Endothelial cell of umbilical vein (primary cell): ENCODE measurements at places on chromosomes 12 and 14. TPM values are rescaled to one million over a fixed set of nuclear protein-coding genes. Genes with fewer than 3 reads are reported as not detected.

DNA sequence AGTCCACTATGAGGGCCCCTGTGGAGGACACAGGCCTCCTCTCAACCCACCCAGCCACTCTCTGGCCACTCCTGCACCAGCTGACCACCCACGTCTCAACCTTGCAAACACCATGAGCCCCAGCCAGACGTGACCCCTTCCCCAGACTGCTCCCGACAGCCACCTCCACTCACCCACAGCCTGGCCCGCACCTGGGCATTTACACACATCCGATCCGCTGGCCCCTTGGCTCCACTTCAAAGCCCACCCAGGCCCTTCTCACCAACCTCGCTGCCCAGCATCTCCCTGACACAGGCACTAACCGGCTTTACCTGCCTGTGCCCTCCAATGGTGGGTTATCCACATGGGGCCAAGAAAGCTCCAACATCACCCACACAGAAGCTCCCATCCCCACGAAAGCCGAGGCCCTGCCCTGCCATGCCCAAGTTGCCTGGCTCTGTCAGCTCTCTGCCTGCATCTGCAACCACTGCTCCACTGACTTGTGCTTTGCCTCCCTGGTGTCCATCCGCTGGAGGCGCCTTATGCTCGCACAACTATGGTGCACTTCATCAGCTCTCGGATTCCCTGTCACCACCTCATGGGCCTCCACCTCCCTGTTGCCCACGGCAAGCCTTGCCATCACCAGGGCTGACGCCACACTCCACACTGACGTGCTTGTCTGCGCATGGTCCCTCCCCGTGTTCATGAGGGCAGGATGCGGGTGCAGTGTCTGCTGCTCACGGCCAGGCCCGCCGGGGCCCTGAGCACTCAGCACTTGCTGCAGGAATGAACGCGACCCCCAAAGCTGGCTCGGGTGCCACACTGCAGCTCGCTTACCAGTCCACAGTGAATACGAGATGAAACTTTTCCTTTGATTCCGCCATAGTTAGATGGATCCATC is 16.7 kb downstream of the P2RX2 start:
- DNase-seq: no peak

- no peak for DNase-seq
Measured at GRCh38 chr12:111427417-111428074, 21.8 kb downstream of the SH2B3 start.

GRCh38 chr12:78271546-78271945 is 440.9 kb downstream of the NAV3 start:
- no peak for DNase-seq

GRCh38 chr12:89796798-89797382 is 88.3 kb upstream of the ATP2B1 start:
- no peak for DNase-seq

DNA sequence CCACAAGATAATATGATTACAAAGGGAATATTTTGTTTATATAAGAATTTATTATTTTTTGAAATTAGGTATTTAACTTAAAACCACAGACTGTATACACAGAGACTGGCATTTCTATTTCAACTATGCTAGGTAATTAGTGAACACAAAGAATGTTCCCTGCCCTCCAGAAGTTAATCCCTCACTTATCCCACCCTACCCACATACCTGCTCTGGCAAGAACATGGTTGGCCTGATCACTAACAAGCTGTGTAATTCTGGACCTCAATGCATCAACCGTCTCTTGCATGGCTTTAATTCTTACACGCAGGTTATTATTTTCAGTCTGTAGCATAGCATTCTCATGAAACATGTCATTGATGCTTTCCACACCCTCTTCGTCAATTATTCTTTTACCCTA is 85.9 kb downstream of the KIF21A start:
- DNase-seq: no peak

DNA sequence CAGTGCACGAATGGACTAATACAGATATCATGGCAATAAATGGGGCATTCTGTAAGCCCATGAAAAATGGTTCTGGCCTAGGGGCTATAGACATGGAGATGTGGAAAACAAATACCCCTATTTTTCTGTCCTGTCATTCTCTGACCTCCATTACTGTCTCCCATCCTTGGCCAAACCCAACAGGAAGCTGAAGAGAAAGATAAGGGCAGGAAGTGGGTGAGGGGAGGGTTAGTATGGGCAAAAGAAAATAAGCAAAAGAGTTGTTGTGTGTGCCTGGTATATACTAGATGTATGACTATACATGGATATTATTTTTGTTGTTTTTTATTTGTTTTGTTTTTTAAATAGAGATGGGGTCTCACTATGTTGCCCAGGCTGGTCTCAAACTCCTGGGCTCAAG is 339.3 kb downstream of the PCNX1 start:
- no peak for DNase-seq

Gene SLC38A4
- total RNA-seq: 0.66 TPM in 1 of 2 replicates, not detected in the other

Gene NEUROD4
- total RNA-seq: not detected in 2 replicates

GRCh38 chr14:92564344-92565039 is 50.9 kb downstream of the RIN3 start:
- no peak for DNase-seq

GRCh38 chr14:93431036-93431670 is 414 bp downstream of the UNC79 start:
- DNase-seq: no peak

DNA sequence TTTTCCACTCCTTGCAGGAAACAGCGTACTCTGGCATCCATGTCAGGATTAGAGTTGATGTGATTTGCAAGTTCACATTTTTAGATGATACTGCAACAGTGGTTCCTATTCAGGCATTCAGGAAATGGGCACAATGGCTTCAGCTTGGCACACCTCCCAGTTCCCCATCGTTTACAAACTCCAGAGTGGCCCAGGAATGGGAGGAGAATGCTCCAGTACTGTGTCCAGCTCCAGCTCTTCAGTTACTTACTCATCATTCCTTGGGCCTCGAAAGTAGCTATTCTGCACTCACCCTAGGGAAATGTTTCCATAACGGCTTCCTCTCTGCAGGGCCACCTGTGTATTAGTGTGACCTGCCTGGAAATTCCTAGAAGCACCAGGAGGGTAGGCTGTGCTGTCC is 239.7 kb upstream of the RGS6 start:
- peak; percentile 72 for DNase-seq

- DNase-seq: no peak
Measured at GRCh38 chr12:107519906-107520859, 165.4 kb upstream of the PWP1 start.

Gene PTGER2
- not detected in 2 replicates for total RNA-seq

Gene RFX4
- not detected in 2 replicates for total RNA-seq

DNA sequence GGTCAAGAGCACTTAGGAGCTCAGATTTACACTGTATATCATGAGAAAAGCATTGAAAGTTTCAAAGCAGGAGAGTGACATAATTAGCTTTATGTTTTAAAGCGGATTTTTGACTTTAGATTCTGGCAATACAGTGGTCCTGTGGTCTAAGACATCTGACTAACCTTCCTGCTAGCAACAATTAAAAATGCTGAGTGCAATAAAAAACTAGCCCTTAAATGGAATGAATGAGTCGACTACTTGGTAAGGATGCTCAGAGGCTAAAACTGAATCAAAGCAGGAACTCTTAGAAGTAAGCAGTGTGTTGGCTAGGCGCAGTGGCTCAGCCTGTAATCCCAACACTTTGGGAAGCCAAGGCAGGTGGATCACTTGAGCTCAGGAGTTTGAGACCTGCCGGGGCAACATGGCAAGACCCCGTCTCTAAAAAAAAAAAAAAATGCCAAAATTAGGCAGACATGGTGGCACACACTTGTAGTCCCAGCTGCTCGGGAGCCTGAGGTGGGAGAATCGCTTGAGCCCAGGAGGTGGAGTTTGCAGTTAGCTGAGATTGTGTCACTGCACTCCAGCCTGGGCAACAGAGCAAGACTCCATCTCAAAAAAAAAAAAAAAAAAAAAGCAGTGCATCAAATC is 18.9 kb downstream of the BICD1 start:
- DNase-seq: no peak

- no peak for DNase-seq
Measured at GRCh38 chr12:75813072-75813471, 218.5 kb downstream of the PHLDA1 start.

Gene NELL2
- 0.49 and 0.62 TPM in 2 replicates for total RNA-seq

Gene MEG3
- total RNA-seq: 227 and 508 TPM in 2 replicates

DNA sequence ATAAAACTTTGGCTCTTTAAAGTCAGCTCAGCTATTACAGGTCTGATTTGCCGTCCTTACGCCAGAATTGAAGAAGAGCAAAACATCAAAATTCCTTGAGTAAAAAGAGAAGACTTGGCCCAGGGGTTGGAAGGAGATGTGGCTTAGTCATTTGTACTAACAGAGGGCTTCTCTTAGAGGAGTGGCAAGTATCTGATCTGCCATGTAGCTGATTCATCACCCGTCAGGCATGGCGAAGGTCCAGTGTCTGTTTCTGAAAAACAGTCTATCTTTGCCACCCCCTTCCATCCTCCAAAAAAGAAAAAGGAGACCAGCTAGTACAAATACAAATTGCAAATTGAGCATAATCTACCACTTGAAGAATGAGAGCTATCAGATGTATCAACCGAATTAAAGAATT is 91.9 kb downstream of the RAD52 start:
- DNase-seq: no peak

- no peak for DNase-seq
Measured at GRCh38 chr12:118183155-118183554, 47.2 kb downstream of the PEBP1 start.

GRCh38 chr12:62876938-62877548 is 57.9 kb downstream of the PPM1H start:
- no peak for DNase-seq

GRCh38 chr14:31492759-31493498 is 5.1 kb upstream of the GPR33 start:
- no peak for DNase-seq

DNA sequence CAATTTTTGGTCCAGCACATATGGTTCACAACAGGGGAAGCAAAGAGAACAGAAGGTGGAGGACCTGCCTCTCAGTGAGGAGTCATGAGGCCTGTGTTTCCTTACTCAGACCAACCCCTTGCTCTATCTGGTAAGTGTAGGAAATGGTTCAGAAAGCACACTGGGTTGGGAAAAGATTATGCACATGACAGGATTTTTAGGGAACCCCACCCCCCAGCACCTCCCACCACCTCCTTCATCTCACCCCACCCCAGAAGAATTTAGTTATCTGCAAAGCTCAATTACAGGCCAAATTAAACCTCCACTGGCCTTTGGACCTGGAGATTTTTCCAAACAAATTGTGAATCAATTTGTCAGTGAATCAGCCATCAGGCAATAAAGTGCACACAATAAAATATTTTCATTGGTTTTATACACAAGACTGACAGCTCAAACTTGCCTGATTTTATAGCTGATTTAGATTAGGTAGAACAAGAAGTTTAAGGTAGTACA is 132.8 kb downstream of the DACT1 start:
- DNase-seq: no peak

DNA sequence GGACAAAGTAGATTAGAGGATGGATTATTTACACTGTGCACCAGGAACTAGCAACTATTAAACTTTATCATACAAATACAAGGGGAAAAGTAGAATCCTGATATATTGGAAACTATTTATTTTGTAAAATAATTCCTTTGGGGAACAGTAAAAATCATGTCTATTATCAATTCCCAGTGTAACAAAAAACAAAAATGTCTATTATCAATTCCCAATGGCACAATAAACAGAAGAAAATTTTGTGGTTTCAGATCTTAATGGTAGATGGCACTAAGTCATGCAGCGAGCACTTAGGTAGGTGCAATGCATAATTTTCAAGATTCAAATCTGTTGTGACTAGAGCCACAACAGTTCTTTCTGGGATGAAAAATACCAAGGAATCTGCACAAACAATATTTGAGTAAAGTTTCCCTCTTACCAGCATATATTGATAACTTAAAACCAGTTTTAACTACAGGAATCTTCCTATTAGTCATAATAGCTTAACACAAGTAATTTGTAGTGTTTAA is 13.7 kb downstream of the CFL2 start:
- no peak for DNase-seq
